ENCODE measurements at places on chromosomes 6 and 20.

GRCh38 chr20:32970115-32970972, 33.9 kb downstream of the SUN5 start:
- DNase-seq: no peak

GRCh38 chr6:109308018-109308492, 74.2 kb downstream of the CD164 start:
- DNase-seq: peak; percentile 80

GRCh38 chr6:30357678-30358540, 13.0 kb downstream of the RPP21 start:
- peak; percentile 71 for DNase-seq

DNA sequence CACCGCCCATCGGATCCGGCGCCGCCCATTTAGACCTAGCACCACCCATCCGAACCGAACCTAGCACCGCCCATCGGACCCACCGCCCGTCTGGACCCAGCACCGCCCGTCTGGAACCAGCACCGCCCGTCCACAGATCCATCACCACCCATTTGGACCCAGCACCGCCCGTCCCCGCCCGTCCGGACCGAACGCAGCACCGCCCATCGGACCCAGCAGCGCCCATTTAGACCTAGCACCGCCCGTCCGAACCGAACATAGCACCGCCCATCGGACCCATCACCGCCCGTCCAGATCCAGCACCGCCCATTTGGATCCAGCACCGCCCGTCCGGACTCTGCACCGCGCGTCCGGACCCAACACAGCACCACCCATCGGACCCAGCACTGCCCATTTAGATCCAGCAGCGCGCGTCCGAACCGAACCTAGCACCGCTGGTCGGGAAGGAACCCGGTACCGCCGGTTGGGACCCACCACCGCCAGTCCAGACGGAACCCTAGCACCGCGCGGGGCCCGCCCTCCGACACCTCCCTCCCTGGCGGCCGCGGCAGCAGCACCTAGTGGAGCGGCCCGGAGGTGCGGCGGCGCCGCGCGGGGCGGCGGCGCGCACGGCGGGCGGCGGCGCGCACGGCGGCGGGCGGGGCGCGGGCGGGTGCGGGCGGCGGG, 348 bp upstream of the AFDN start:
- DNase-seq: peak; percentile 40

Measured in AG10803 (cell line).